Uterus (tissue), 4 donors: ENCODE measurements at places on chromosomes 13 and 19. TPM values are rescaled to one million over a fixed set of nuclear protein-coding genes. Genes with fewer than 3 reads are reported as not detected.

GRCh38 chr19:47073574-47073973 is 25.1 kb upstream of the TMEM160 start:
- DNase-seq: no peak

DNA sequence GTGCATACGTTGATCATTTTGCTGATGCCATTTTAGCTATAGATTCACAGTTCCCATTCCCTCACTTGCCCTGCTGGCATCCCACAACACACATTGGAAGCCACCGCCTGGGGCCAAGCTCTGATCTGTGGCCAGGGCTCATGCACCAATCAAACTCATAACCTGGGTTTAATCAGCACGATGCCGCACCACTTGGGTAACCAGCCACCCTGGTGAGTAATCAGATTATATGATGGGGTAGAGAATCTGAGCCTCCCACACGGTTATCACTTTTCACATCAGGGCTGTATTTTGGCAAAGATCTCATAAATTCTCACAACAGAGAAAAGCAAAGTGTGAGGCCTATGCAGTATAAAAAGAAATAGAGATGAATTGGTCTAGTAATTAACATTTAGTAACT is 66.0 kb upstream of the TNFRSF19 start:
- no peak for DNase-seq

- DNase-seq: no peak
Observed at GRCh38 chr13:70829748-70830147, 721.5 kb upstream of the KLHL1 start.

GRCh38 chr19:16814526-16815100 is 14.6 kb upstream of the SIN3B start:
- DNase-seq: no peak

GRCh38 chr13:32751340-32751739 is 165.1 kb downstream of the PDS5B start:
- no peak for DNase-seq

GRCh38 chr19:30328096-30328495 is 44.1 kb upstream of the ZNF536 start:
- no peak for DNase-seq

- no peak for DNase-seq
Observed at GRCh38 chr19:33811736-33812387, 15.2 kb downstream of the KCTD15 start.

- no peak for DNase-seq
Observed at GRCh38 chr19:14563989-14564651, 7.7 kb downstream of the NDUFB7 start.

GRCh38 chr19:3364501-3364858 is 1.9 kb upstream of the NFIC start:
- no peak for DNase-seq

DNA sequence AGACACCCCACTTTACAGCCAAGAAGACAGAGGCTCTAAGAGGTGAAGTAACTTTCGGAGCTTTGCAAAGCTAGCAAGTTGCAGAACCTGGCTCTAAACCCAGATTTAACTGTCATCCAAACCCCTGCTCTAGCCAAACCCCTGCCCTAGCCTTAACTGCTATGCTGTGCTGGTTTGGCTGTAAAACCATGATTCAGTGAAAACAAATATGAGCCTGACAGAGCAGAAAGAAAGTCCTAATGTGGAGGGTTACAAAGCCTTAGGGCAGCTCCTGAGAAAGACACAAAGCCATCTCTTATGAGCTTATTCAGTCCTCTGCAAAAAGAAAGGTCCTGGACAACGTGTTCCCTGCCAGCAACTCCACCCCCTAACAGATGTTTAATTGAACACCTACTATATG is 172.8 kb downstream of the KATNAL1 start:
- no peak for DNase-seq

- peak; percentile 68 for DNase-seq
Observed at GRCh38 chr19:14375582-14376291, 5.5 kb upstream of the ADGRE5 start.

GRCh38 chr13:91708558-91708957 is 310.1 kb downstream of the GPC5 start:
- no peak for DNase-seq

DNA sequence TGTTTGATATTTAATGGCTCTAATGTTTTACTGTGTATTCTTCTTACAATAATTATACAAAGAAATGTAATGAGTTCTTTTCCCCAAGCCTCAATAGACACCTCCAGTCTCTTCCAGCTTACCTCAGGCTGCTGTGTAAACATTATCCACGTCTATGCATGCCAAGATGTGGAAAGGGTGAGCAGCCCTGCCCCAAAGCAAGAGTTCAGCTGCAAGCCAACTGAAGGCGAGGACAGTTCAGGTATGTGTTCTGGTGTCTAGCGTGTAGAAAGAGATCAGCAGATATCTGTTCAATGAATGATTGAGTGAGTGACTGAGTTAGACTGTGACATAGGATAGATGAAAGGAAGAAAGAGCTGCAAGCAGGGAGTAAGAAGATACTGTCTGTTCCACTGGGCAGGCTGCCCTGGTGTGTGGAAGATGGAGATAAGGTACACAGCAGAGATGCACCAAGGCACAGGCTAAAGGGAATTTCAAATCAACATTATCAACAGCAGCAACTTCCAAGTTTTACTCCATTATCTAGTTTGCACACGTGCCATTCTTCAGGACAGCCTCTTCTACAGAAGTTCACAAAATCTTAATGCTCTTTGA is 66.0 kb downstream of the LATS2 start:
- DNase-seq: no peak

DNA sequence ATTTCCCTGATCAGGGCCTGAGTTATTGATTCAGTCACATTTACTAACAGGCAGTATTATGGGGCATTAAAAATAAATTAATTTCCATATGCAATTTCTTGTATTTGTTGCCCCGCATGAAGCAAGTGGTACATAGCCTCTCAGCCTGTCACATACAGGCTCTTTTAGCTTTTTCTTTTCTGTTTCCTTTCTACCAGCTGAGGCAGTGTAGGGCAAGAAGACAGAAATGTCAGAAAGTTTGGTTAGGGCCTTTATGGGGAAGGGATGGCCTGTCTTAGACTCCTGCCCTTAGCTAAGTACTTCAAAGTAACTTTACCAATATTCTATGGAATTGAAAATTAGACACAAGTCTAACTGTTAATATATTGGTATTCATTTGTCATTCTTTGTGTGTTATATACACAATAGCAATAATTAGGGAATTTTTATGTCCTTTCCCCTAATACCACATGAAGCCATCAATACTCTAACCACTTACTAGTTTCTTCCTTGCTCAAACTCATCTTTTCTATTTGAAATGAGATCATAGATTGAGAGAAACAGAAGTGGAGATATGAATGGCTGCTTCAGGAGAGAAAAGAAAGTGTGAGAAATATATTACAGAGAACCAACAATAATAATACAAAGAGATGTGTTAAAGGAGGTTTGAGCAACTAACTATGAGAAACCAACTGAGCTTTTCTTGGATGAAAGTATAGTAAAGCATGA is 669.6 kb downstream of the PCDH17 start:
- DNase-seq: no peak

DNA sequence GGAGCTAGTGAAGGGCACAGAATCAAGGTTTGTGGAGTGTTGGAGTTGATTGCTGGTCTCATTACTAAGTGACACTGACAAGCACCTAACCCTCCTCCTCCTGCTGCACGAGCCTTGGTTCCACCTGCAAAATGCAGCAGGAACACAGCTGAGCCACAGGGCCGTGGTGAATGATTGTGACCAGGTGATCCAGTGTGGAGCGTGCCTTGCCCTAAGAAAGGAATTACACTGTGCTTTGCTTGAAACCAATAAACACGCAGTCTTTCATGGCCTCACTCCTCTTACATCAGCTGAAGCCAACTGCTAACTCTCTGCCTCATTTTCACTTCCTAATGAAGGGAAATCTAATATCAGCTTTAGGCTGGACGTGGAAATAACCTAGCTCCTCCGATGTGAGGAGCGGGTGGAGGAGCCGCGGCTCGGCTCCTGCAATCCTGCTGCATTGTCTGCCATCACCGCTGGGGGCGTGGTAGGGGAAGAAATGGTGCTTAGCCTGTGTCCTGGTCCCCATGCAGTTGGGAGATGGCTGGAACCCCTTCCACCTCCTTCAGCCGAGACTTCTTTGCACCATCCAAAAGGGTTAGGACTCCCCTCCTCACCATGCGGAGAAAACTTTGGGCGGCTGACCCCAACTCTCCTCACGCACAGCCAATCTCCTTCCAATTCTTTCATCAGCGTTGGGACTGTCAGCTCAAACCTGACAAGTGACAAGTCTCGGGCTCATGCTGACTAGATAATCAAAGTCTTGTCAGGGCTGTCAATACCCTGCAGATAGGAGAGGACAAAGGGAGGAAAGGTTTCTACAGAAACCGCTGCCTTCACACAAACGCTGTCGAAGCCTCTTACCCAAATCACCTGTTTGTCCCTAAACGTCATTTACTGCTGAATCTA is 427.9 kb downstream of the ZNF536 start:
- DNase-seq: no peak

- peak; percentile 51 for DNase-seq
Observed at GRCh38 chr19:14091081-14091812, 696 bp upstream of the SAMD1 start.

DNA sequence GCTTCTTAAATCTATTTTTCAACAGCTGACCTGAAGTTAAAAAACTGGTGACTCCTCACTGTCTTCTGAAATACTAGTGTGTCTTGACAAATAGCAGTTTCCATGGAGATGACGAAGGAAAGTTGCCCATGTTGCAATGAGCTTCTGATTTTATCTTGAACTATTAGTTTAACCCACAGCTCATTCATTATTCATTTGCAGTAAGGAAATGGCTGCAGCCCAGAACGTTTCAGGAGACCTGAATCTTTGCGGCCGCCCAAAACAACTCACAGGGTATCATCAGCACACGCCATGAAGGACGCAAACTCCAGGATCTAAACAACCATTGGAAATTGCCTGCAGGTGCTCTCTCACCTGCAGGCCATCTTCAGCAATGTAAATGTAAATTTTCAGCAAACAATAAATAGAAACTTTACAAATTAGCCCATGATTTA is 142.5 kb downstream of the DCLK1 start:
- no peak for DNase-seq

GRCh38 chr19:10654610-10655456 is 687 bp downstream of the ILF3 start:
- peak; percentile 60 for DNase-seq

DNA sequence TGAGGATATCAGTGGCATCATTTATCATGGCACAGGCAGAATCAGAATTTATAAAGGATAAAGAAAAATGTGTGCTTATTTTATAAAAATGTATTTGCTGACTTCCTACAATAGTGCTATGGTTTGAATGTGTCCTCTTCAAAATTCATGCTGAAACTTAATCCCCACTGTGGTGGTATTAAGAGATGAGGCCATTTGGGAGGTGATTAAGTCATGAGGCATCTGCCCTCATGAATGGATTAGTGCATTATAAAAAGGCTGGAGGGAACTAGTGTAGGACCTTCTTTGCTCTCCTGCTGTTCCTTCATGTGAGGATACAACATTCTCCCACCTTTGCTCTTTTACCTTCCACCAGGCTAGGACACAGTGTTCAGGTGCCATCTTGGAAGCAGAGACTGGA is 212.8 kb downstream of the RFC3 start:
- DNase-seq: no peak

GRCh38 chr13:28964052-28964451 is 143.9 kb downstream of the MTUS2 start:
- no peak for DNase-seq

DNA sequence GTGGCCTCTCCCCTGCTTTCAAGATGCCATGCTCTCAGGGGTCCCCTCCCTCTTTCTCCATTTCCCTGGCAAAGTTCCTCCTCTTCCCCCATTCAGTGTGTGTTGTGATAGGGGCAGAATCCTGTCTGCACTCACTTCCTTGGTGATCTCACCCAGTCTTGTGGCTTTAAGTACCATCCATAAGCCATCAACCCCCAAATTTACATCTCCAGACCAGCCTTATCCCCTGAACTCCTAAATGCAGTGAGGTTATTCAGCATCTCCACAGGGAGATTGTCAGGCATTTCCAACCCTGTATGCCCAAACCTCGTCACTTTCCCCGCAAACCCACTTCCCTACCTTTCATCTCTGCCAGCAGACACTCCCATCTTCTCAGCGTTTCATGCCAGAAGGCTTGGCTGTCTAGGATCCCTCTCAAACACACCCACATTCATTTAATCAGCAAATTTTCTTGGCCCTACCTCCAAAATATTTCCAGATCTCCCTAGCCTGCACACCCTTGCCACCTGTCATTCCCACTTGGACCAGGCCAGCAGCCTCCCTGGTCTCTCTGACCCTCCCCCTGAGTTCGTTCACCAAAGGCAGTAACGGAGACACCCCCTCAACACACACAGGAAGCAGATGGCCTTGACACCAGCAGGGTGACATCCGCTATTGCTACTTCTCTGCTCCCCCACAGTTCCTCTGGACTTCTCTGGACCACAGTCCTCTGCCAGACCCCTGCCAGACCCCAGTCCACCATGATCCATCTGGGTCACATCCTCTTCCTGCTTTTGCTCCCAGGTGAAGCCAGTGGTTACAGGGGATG is at the start of gene HCST:
HCST (plus strand) TSS at position 676 of the 808 bp plus-strand sequence; CDS start at position 741, 65 bp downstream.
- no peak for DNase-seq

GRCh38 chr19:2978166-2978767 is 903 bp downstream of the TLE6 start:
- no peak for DNase-seq

DNA sequence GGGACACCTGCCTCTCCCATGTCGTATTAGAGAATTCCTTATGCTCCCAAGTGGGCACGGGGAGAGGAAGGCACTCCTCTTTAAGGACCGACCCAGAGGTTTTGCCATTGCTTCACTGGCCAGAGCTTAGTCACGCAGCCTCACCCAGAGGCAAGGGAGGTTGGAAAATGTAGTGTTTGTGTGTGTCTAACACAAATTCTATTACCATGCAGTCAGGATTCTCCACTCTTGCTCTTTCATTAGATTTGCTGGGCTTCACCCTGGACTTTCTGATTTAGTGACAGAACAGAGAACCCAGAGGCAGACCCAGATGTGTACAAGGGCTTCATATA is 14.6 kb upstream of the NCCRP1 start:
- DNase-seq: no peak

- DNase-seq: no peak
Observed at GRCh38 chr13:20989656-20990321, 71.6 kb downstream of the LATS2 start.

- no peak for DNase-seq
Observed at GRCh38 chr13:99376132-99376531, 68.9 kb upstream of the GPR183 start.

DNA sequence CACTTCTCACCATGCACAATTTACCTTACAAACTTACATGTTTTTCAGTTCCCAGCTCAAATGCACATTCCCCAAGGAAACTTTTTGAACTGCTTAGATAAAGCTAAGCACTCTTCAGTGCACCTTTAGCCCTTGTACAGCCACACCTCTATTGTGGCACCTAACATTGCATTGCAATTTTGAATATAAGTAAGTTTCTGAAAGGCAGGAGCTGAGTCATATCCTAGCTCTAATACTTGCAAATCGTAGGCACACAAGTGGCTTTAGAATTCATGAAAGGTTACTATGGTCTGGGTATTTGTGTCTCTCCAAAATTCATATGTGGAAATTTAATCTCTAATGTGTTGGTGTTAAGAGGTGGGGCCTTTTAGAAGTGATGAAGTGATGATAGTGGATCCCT is 4.9 kb upstream of the ESD start:
- DNase-seq: no peak

The PROSER1 gene
- 47.3 TPM for total RNA-seq

The RXFP2 gene
- total RNA-seq: 4.1 TPM

The ATP4B gene
- 0.28 TPM for total RNA-seq

The RFPL4A gene
- not detected for total RNA-seq

The ACER1 gene
- not detected for total RNA-seq

The ISOC2 gene
- total RNA-seq: 1.2 TPM

The MBD3L2 gene
- not detected for total RNA-seq

The SCEL gene
- not detected for total RNA-seq

The ZNF540 gene
- total RNA-seq: 13.0 TPM

The KLK10 gene
- total RNA-seq: 3.8 TPM

The MADCAM1 gene
- 2.7 TPM for total RNA-seq
